Peyer's patch (tissue), 4 donors: ENCODE measurements at places on chromosomes 12 and 14.

DNA sequence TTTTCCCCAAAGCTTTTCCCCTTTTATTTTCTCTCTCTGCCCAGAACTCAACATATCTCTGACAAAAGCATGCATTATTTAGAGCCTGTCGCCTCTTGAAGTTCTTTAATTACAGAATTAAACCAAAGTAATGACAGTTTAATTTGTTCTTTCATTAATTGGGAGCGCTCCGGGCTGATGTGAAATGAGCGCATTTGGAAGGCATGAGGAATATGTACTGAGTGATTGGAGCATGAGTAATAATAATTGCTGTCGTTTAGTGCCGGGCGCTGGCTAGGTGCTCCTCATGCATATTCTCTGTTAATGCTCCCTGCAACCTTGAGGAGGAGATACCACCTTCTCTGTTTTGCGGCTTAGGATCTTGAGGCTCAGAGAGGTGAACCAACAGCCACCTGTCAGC lies 120.5 kb downstream of the SLC25A47 start:
- no peak for DNase-seq

- no peak for DNase-seq
Observed at GRCh38 chr14:22469538-22470303, 119.3 kb downstream of the DAD1 start.

DNA sequence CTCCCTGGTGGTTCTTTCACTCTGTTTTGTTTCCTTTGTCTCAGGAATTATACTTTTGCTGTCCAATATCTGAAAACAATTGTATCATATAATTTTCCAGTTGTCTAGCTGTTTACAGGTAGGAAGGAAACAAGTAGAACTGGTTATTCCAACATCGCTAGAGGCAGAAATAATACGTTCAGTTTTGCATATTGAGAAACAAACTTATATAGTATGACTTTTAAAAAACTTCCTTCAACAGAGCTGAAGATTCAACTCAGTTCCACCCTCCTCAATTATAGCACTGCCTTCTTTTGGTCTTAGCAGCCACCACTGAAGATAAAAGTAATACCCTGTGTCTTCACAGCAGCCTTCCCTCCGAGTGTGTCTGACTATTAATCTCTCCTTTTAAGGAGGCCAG lies 214.3 kb downstream of the EFCAB11 start:
- no peak for DNase-seq

GRCh38 chr12:104801005-104801404 lies 157.1 kb downstream of the SLC41A2 start:
- no peak for DNase-seq
